Esophagus muscularis mucosa (tissue), 4 donors: ENCODE measurements at places on chromosomes 11 and 22. TPM values are rescaled to one million over a fixed set of nuclear protein-coding genes. Genes with fewer than 3 reads are reported as not detected.
A peak's percentile ranks its signal among the peaks of the same experiment; 100 is the strongest.

DNA sequence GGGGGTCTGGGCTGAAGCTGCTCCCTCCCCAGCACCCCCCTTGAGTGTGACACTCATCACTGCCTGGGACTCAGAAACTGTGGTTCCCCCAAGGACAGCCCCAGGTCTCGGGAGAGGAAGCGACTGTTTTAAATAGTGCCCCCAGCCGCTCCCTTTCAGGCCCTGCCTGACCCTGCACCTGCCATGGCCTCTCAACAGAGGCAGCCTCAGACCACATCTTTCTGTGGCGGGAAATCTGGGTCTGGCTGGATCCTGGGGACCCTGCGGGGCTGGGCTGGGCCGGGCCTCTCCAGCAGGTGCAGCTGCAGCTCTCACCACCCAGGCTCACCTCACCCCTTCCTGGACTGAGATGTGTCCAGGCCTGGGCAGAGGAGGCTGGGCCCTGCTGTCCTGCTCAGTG is 3.7 kb upstream of the IGLL1 start:
- no peak overlapping the region for H3K4me3 ChIP-seq
- DNase-seq, result no peak
- H3K27ac ChIP-seq, result no peak overlapping the region
- no peaks in the 10 kb centered on the region for H3K27me3 ChIP-seq

DNA sequence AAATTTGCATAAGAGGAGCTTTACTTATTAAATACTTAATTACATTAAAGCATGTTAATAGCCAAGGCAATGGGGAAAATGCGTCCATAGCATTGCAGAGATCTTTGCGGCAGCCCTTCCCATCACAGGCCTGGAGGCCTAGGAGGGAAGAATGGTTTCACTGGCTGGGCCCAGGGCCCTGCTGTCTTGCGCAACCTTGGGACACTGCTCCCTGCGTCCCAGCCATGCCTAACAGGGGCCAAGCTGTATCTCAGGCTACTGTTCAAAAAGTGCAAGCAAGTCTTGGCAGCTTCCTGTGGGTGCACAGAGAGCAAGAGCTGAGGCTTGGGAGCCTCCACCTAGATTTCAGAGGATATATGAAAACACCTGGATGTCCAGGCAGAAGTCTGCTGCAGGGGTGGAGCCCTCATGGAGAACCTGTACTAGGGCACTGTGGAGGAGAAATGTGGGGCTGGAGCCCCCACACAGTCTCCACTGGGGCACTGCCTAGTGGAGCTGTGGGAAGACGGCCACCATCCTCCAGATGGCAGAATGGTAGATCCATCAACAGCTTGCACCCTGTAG is 46.0 kb downstream of the THAP12 start:
- H3K4me3 ChIP-seq, result no peak overlapping the region
- H3K36me3 ChIP-seq, result no peaks in the 10 kb centered on the region
- H3K27ac ChIP-seq, result no peak overlapping the region
- no peak for DNase-seq
- H3K4me1 ChIP-seq, result peaks cover 3% of the 10 kb centered on the region

GRCh38 chr11:132405728-132406127 is 1035.3 kb downstream of the NTM start:
- no peaks in the 10 kb centered on the region for H3K4me1 ChIP-seq
- H3K27me3 ChIP-seq, result no peaks in the 10 kb centered on the region
- no peak overlapping the region for H3K27ac ChIP-seq
- no peak overlapping the region for H3K4me3 ChIP-seq

- no peak for DNase-seq
- H3K27ac ChIP-seq, result no peak overlapping the region
- peaks cover 93% of the 10 kb centered on the region for H3K36me3 ChIP-seq
- H3K4me1 ChIP-seq, result no peaks in the 10 kb centered on the region
- H3K27me3 ChIP-seq, result no peaks in the 10 kb centered on the region
Measured at GRCh38 chr11:125600663-125601062, 8.0 kb downstream of the STT3A start.

The CHEK2 gene
- total RNA-seq, result 5.1 TPM

DNA sequence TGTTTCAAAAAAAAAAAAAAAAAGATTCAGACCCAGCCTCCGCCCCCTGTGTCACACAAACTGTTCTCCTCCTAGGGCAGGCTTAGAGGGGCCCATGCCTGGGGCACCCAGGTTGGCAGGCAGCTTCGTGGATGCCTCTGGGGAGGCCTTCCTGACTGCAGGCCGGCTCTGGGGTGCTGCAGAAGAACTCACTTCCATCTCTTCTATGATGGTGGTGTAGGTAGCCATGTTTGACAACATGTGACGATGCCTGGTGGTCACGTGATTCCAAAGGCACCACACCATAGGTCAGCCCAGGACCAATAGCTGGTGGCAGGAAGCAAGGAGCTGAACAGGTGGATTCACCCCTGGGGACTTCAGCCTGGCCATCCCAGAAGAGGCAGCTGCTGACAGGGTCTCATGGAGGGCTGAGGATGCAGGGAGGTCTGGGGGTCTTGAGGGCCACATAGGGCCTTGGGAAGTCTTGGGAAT is 24.1 kb upstream of the CELSR1 start:
- H3K4me1 ChIP-seq, result peaks cover 22% of the 10 kb centered on the region
- H3K27me3 ChIP-seq, result no peaks in the 10 kb centered on the region
- H3K27ac ChIP-seq, result no peak overlapping the region
- no peak overlapping the region for H3K4me3 ChIP-seq
- H3K36me3 ChIP-seq, result no peaks in the 10 kb centered on the region

The APOA1 gene
- total RNA-seq, result not detected

- no peaks in the 10 kb centered on the region for H3K27me3 ChIP-seq
- H3K4me1 ChIP-seq, result peaks cover 11% of the 10 kb centered on the region
- H3K36me3 ChIP-seq, result no peaks in the 10 kb centered on the region
- no peak overlapping the region for H3K27ac ChIP-seq
- DNase-seq, result no peak
Measured at GRCh38 chr22:44271732-44272400, 40.9 kb downstream of the SHISAL1 start.

The PTPRJ gene
- 9.7 TPM for total RNA-seq

- H3K27me3 ChIP-seq, result no peaks in the 10 kb centered on the region
- no peaks in the 10 kb centered on the region for H3K36me3 ChIP-seq
- no peak overlapping the region for H3K27ac ChIP-seq
- DNase-seq, result no peak
- H3K4me3 ChIP-seq, result no peak overlapping the region
- peaks cover 15% of the 10 kb centered on the region for H3K4me1 ChIP-seq
Measured at GRCh38 chr11:121523581-121524232, 70.9 kb upstream of the SORL1-AS1 start.

- no peak for DNase-seq
- H3K36me3 ChIP-seq, result no peaks in the 10 kb centered on the region
- peaks cover 21% of the 10 kb centered on the region for H3K4me1 ChIP-seq
Measured at GRCh38 chr22:35649026-35649553, 844 bp downstream of the APOL6 start.

DNA sequence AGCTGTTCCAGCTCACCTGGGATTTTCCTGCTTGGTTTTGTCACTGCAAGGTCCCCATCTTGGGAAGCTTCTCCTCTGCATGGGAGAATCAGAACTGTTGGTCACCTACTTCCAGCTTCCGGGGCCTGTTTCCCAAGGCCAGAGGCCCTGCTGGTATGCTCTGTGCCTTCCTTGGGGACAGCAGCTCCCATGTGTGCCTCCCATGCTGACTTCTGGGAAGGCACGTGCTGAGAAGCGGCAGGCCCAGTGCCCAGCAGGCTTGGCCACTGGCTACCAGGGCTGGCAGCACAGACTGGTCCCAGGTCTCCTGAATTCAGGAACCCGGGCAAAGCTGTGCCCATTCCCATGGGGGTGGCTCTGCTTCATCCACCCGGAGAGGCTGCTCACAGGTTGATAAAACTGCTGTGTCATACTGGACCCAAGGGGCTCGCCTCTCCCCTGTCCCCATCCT is 33.8 kb downstream of the MYEOV start:
- no peak overlapping the region for H3K4me3 ChIP-seq
- no peak for DNase-seq
- no peaks in the 10 kb centered on the region for H3K4me1 ChIP-seq
- H3K27me3 ChIP-seq, result no peaks in the 10 kb centered on the region

The SAA1 gene
- 3.3 TPM for total RNA-seq

DNA sequence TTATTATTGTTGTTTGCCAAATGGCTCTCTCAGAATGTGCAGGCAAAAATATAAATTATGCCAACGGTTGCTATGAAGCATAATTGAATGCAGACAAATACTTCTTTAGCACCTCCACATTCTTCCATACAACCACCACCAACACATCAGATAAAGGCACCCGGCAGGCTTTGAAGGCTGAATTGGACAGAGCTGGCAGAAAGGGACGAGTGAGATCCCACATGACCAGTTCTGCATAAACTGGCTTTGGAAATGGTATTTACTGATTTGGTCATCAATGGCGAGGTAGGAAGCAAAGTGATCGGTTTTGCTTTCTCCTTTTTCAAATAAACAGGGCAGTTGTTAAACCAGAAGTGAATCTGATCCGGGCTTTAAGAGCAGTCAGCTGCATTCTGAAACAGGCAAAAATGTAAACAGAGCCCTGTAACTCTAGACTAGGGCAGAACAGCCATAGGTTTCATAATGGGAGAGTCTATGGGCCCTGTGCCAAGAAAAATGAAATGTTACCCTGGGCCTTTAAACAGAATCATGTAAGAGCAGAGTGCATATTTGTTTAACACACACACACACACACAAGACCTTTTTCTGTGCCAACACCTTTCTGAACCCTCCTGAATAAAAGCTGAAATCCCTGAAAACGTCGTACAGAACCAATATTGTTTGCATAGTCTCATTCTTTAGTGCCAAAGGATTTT is 97.7 kb downstream of the MPPED2 start:
- H3K27me3 ChIP-seq, result no peaks in the 10 kb centered on the region
- DNase-seq, result no peak
- H3K36me3 ChIP-seq, result no peaks in the 10 kb centered on the region
- H3K4me1 ChIP-seq, result peaks cover 35% of the 10 kb centered on the region
- H3K27ac ChIP-seq, result peak overlapping the region; percentile 54
- peak overlapping the region; percentile 35 for H3K4me3 ChIP-seq

The TPP1 gene
- 71.5 TPM for total RNA-seq

The INPP5J gene
- 2.1 TPM for total RNA-seq

DNA sequence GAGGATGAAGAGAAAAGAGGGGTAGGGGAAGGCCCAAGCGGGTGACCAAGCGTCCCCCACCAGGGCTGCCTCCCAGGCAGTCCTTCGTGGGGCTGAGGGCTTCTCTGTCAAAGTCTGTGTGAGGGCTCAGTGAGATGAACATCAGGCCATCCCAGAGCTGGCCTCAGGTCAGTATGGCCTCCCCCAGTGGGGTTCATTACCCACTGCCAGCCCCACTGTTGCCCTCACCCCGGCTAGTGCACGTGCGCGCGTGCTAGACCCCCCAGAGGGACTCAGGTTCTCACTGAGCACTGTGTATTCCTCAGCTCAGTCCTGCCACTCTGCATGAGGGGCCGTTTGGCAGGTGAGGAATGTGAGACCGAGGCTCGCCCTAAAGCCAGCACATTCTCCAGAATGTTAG is 3.3 kb downstream of the KDELR3 start:
- no peaks in the 10 kb centered on the region for H3K36me3 ChIP-seq
- H3K27me3 ChIP-seq, result no peaks in the 10 kb centered on the region
- no peak for DNase-seq
- H3K4me1 ChIP-seq, result peaks cover 25% of the 10 kb centered on the region
- H3K27ac ChIP-seq, result no peak overlapping the region

- H3K4me3 ChIP-seq, result no peak overlapping the region
- peak overlapping the region; percentile 60 for H3K27ac ChIP-seq
- no peaks in the 10 kb centered on the region for H3K27me3 ChIP-seq
Measured at GRCh38 chr22:45516163-45516562, 13.5 kb downstream of the FBLN1 start.

- no peak overlapping the region for H3K4me3 ChIP-seq
- no peak overlapping the region for H3K27ac ChIP-seq
- no peak for DNase-seq
- H3K36me3 ChIP-seq, result no peaks in the 10 kb centered on the region
Measured at GRCh38 chr11:86873573-86874083, 73.3 kb downstream of the PRSS23 start.

DNA sequence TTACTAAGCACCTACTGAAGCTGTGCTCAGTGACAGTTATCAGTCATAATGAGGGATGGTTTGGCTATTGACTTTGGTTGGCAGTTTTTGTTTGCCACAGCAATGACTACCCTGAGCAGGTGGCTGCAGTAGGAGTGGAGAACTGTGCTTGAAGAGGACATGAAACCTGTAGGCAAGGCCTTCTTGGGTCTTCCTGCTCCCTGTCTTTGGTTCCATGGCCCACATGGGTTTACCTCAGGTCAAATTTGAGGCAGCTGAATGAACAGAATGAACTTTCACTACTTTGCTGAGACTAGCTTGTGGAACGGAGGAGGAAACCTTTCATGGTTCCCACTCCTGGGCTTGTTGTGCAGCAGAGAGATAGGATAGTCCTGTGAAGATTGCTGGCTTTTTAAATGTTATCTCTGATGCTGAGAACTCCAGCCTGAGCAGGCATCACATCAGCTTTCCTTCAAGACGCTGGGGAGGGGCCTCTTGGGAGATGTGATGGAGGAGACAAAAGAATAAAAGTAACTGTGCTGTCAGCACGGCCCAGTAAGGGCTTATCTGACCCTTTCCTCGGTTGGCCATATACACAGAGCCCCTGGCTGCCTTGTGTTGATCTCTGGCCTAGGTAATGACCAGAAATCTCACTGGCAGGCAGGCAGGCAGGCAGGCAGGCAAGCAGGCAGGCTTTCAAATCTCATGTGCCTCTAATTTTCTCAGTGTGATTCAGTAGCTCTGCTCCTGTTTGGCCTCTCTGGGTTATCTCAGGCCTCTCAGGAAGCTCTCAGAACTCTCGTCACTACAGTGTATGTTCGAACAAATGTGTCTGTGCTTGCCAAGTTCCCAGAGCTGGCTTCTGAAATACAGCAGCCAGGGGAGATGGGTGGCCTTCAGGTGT is 12.0 kb downstream of the STIM1 start:
- peak overlapping the region; percentile 10 for H3K27ac ChIP-seq
- DNase-seq, result no peak
- H3K27me3 ChIP-seq, result no peaks in the 10 kb centered on the region
- H3K4me1 ChIP-seq, result peaks cover 39% of the 10 kb centered on the region
- no peak overlapping the region for H3K4me3 ChIP-seq
- H3K36me3 ChIP-seq, result no peaks in the 10 kb centered on the region

The ZBTB16 gene
- total RNA-seq, result 188 TPM

The LARGE2 gene
- not detected for total RNA-seq

DNA sequence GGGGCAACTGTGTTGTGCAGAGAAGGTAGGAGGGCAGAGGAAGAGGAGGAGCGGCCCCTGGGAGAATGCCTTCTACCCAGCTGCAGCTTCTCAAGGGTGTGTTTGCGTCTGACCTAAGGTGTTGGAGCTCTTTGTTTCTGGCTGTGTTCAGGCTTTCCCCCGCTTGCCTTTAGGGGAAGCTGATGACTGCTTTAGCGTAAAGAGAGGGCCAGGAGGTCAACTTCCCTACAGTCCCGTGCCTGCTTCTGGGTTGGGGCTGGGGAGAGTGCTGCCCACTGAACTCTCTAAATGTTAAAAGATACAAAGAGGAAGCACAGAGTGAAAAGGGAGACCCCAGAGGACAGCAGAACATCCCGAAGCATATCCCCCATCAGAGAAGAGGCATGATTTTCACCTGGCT is 99.2 kb downstream of the PTPRJ start:
- no peak overlapping the region for H3K4me3 ChIP-seq
- no peak overlapping the region for H3K27ac ChIP-seq
- no peaks in the 10 kb centered on the region for H3K27me3 ChIP-seq
- H3K4me1 ChIP-seq, result peaks cover 10% of the 10 kb centered on the region
